ENCODE measurements at places on chromosomes 2 and 18. TPM values are rescaled to one million over a fixed set of nuclear protein-coding genes. Genes with fewer than 3 reads are reported as not detected.

MEIS1 gene
- total RNA-seq: not detected

MYL1 gene
- not detected for total RNA-seq

CXCR1 gene
- total RNA-seq: not detected

ALK gene
- total RNA-seq: not detected

HTR2B gene
- not detected for total RNA-seq

GRCh38 chr18:11972371-11973174, 8.7 kb upstream of the IMPA2 start:
- no peaks in the 10 kb centered on the region for H3K4me1 ChIP-seq
- no peak for DNase-seq
- no peak overlapping the region for H3K4me3 ChIP-seq
- H3K27ac ChIP-seq: no peak overlapping the region
- H3K27me3 ChIP-seq: no peaks in the 10 kb centered on the region
- no peaks in the 10 kb centered on the region for H3K36me3 ChIP-seq

- H3K4me3 ChIP-seq: no peak overlapping the region
- DNase-seq: no peak
- H3K27ac ChIP-seq: no peak overlapping the region
- H3K27me3 ChIP-seq: no peaks in the 10 kb centered on the region
- no peaks in the 10 kb centered on the region for H3K36me3 ChIP-seq
- H3K4me1 ChIP-seq: no peaks in the 10 kb centered on the region
Observed at GRCh38 chr2:141038341-141038740, 1092.5 kb downstream of the LRP1B start.

- H3K36me3 ChIP-seq: no peaks in the 10 kb centered on the region
- no peaks in the 10 kb centered on the region for H3K27me3 ChIP-seq
- no peaks in the 10 kb centered on the region for H3K4me1 ChIP-seq
- no peak for DNase-seq
- no peak overlapping the region for H3K27ac ChIP-seq
Observed at GRCh38 chr2:204010628-204011560, 74.3 kb downstream of the ICOS start.

- no peak for DNase-seq
- H3K27me3 ChIP-seq: no peaks in the 10 kb centered on the region
- no peaks in the 10 kb centered on the region for H3K4me1 ChIP-seq
- no peaks in the 10 kb centered on the region for H3K36me3 ChIP-seq
- H3K4me3 ChIP-seq: no peak overlapping the region
- H3K27ac ChIP-seq: no peak overlapping the region
Observed at GRCh38 chr2:164023896-164024295, 288.1 kb upstream of the FIGN start.

DNA sequence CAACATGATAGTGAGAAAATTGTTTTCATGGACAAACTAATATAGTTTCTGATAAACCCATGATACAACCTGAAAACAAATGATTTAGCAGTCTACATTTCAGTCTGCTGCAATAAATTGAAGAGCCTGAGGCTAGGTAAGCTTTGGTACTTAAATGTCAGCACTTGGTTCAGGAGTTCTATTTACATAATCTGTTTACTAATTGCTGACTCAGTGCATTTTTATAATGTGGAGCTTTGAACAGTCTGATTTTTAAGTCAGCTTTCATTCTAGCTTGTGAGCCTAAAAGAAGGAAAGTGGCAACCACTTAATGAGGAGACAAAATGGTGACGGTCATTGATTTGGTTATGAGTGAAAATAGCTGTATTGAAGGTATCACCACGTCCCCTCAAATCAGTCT, 488.6 kb downstream of the CPS1 start:
- DNase-seq: no peak
- H3K36me3 ChIP-seq: no peaks in the 10 kb centered on the region
- no peak overlapping the region for H3K27ac ChIP-seq
- H3K27me3 ChIP-seq: no peaks in the 10 kb centered on the region
- no peaks in the 10 kb centered on the region for H3K4me1 ChIP-seq

DNA sequence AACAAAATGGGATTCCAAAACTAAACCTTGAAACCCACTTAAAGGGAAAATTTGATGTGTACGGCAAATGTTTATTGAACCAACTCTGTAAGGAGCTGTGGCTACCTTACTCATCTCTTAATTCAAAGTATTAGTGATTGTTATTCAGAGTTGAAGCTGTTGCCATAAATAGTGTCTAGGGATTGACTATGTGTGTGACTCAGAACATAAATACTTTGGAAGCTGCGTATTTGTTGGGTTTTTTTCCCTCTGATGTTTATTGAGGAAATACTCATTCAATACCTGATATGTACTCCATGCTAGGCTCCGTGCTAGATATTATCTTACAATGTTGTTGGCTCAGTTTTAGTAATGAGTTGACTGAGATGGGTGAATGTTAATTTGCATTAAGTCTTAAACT, 90.4 kb downstream of the PTRHD1 start:
- H3K4me3 ChIP-seq: no peak overlapping the region
- no peaks in the 10 kb centered on the region for H3K4me1 ChIP-seq
- H3K27ac ChIP-seq: no peak overlapping the region
- DNase-seq: no peak

GRCh38 chr18:78517973-78518372, 461.6 kb upstream of the SALL3 start:
- H3K27ac ChIP-seq: no peak overlapping the region
- H3K36me3 ChIP-seq: no peaks in the 10 kb centered on the region
- no peaks in the 10 kb centered on the region for H3K27me3 ChIP-seq
- DNase-seq: no peak
- H3K4me1 ChIP-seq: no peaks in the 10 kb centered on the region

DNA sequence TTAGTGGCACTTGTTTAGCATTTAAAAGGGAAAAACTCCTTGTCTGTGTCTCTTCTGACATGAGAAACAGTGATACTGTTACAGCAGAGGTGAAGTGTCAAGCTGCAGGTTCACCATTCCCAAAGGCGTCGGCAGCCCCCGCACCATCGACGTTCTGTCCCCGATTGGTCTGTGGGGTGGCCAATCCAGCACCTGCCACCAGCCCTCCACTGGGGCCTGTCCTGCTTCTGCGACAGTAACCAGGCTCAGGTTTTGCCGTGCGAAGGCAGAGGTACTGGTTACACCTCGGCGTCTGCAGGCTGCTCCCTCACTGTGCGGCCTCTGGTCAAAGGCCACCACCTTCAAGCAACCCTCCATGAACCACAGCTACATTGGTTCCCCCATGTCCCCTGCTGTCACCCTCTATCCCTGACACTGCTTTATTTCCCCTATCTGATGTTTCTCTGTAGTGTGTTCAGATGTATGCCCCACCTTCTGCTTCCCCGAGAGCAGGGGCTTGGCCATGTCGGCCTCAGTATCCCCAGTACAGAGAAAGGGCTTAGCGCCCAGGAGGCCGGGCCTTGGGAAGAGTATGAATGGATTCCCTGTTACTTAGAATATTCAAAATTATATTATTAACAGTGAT, 8.6 kb upstream of the ESPNL start:
- no peaks in the 10 kb centered on the region for H3K27me3 ChIP-seq
- H3K36me3 ChIP-seq: peaks cover 10% of the 10 kb centered on the region
- no peak for DNase-seq
- H3K27ac ChIP-seq: no peak overlapping the region
- peaks cover 12% of the 10 kb centered on the region for H3K4me1 ChIP-seq
- H3K4me3 ChIP-seq: no peak overlapping the region

DNA sequence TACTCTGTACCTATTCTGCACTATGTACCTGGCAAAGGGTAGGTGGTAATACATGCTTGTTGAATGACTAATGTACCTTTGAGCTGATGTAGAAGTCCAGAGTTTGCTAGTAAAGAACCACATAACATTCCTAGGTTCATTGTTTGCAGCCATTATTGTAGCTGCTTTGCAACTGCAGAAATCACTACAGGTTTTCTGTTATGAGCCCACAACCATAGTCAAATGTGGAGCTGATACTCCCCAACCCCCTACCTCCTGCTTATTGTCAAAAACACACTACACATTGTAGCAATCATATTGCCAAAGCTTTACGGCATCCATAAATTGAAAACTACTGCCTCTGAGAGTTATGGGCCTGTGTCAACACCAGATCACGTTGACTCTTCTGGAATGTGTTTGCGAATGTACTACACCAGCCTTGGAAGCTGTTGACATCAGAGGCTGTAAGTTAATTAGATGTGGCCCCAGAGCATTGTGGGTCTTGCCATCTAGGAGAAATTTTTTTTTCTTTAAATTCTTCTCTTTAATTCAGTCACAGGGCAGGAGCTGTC, 187.0 kb downstream of the AGPS start:
- peaks cover 3% of the 10 kb centered on the region for H3K27me3 ChIP-seq
- DNase-seq: no peak
- no peak overlapping the region for H3K27ac ChIP-seq
- no peak overlapping the region for H3K4me3 ChIP-seq

All from activated B cell treated with CpG ODN at 0.5 μM for 24 hours (primary cell).